ENCODE measurements at places on chromosomes 2 and 18.

DNA sequence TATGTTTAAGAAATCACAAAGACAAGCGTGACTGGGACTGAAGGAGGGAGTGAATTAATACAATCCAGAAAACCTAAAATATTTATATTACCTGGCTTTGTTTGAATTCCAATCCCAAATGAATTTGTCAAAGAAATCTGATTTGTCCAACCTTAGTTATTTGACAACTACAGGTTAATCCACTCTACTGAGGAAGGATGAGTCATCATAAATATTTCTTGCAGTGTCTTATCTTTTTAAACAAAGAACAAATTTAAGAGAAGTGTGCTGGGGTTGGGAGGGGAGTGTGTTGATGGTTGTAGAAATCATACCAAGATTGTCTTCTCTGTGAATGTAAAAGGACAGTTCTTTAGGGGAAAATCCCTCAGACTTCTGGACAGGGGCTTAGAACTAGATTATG is 1106.3 kb upstream of the SLC39A10 start:
- no peak for DNase-seq

DNA sequence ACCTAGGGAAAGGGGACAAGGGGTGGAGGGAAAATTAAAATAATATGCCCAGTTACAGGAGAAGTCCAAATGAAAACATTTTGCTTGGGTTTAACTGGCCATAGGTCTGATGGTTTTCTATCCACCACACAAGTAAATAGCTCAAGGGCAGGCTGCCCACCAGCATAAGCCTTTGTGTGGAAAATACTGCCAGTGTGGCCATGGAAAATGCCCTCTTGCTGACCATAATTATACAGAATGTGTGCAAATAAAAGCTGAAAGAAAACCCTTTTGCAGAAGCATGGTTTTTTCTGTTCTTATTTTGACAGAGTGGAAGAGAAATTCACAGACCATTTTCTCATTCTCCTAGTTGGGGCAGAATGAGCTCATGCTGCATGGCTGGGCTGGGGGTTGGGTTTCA is 111.3 kb upstream of the SIX2 start:
- DNase-seq: no peak

DNA sequence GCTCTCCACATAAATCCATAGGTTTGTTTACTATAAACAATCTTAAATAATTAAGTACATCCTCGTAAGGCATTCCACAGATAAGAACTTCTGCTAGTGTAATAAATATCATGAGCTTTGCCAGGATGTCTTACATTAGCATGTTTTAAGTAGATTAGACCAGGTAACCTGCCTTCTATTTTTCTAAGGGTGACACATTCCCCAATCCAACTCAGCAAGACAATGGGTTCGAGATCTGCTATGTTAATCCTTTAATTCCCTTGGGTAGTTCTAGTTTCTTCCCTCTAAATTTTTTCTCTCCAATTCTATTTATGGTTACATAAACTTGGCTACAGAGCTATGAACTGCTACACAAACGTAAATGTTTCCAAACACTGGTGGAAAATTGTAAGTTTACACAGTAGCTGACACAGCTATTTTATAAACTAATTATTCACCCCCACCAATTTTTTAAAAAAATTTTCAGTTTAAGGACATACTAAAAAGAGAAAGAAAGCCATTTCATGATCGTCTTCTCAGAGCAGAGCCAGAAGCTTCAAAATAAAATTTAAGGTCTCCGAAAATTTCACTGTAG is 386.5 kb upstream of the SLC39A10 start:
- no peak for DNase-seq

- DNase-seq: no peak
Measured at GRCh38 chr2:164655750-164656149, 34.5 kb upstream of the GRB14 start.

GRCh38 chr2:24501813-24502212 is 10.8 kb downstream of the NCOA1 start:
- no peak for DNase-seq

DNA sequence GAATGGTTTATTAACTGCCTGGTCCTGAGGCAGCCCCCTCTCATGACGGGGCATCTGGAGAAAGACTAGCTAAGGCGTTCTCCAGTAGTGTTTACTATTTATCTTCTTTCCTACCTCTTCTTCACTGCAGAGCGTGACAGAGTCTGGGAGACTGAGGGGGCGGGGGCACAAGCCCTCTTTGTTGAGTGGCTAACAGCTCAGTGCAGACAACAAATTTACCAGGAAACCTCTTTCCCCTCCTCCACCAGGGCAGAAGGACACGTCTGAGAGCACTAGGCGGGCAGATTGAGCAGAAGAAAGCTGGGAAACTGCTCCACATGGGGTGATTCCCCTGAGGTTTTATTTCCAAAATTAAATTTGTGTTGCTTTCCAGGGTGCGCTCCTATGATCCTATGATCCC is 322.1 kb downstream of the CNTNAP5 start:
- no peak for DNase-seq

GRCh38 chr2:133316557-133316956 is 251.7 kb downstream of the NCKAP5 start:
- no peak for DNase-seq

Measured in NCI-H1417 treated with DMSO at 0.1 percent for 48 hours (cell line).